K562 (cell line): ENCODE measurements at places on chromosomes 12 and 14.
A peak's percentile ranks its signal among the peaks of the same experiment; 100 is the strongest.

GRCh38 chr12:119714614-119715267 lies 46.8 kb downstream of the PRKAB1 start:
- DNase-seq: no peak

DNA sequence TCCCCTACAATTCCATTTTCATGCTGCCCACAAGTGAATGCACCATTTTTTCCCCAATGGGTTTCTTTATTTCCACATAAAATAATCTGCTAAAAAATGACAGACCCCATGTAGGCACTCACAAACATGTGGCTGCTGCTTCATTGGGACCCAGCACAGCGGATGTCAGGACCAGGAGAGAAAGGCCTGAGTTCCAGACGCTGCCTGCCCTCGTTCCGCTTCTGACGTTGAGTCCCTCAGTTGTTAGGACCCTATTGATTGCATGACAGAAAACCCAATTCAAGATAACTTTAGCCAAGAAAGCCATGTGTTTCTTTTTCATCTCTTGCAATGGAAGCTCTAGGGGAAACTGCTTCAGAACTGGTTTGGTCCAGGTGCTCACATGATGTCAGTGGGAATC lies 34.6 kb downstream of the ADGRD1 start:
- DNase-seq: no peak

DNA sequence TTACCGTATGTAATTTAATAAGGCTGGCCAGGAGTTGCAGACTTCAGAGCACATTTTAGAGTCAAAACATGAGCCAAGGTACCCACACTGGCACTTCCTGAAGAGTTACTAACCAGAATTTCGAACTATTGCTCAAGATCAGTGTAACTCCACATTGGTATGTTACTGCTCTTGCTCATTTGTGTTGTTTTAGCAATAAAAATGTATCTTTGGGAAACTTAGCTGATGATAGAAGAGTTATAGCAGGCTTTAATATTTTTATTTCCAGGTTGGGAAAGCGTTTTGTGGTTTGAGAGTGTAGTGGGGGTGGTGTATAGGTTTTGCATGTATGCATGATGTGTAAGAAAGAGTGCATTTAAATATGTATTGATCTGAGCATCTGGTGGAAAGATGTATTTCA lies 96.6 kb downstream of the SCN8A start:
- DNase-seq: no peak

- DNase-seq: peak; percentile 41
These were observed 9.3 kb upstream of the ESR2 start for GRCh38 chr14:64303471-64303917.

DNA sequence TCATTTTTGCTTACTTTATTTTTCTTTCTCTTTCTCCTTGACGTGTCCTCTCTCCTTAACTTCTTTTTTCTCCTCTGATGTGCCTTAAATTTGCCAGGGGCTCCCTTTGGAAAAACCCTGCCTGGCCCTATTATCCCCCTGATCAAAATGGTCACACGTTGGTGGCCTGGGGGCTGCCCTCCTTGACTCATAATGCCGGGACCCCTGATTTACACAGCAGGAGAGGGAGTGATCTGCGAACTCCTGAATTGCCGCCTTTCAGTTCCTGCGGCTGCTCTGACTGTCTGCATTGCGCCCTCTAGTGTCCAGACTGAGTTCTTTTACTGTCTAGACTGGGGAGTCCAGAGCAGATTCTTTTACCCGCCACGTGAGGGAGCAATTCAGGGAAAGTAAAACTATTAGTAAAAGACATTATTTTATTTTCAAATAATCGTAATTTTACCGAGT lies 44.8 kb upstream of the GZMB start:
- DNase-seq: peak; percentile 87

DNA sequence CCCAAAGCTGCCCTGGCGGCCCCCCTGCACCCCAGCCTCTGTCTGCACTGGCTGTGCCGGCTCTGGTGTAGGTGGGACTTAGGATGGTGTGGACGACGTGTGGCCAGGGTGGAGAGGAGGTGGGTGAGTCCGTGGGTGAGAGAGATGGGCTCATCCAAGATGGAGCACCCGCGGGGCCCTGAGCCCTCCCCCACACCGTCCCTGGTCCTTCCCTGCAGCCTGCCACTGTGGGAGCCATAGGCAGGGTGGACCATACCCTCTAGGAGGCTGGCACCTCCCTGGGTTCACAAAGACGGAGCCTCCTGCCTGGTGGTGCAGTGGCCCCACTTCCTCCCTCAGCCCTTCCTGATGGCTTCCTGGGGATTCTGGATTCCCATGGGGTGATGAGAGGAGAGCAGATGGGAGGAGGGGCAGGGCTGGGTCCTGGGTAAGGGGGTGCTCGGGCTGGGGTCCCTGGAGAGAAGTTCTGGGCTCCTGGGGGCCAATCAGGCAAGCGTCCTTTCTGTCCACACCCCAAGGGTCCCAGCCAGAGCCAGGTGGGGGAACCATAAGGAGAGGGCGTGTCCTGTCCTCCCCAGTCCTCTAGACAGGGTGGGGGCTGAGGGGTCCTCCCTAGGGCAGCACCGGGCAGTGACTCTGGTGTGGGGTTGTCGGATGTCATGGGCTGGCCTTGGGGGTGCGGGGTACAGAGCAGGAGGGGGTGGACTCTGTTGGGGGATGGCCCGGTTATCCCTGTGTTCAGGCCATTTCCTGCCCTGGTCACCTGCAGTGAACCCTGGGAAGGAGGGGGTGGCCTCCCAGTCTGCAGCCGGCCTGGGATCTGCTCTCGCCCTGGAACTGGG lies 384.8 kb downstream of the TMEM121 start:
- no peak for DNase-seq

DNA sequence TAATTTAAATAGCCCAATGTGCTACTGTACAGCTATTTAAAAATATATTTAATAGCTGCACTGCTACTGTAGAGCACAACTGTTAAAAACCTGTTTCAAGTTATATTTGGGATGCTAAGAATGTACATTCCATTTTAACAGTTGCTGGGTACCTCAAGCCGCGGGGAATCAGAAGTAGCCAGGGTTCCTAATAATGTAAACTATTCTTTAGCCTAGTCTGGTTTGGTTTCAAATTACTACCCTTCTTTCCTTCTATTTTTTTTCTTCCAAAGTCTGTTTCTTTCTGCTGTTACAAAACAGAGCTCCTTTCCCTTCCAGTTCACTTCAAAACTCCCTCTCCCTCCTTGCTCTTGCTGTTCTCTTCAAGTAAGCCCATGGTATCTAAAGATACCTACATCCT lies 21.3 kb downstream of the SCAF11 start:
- no peak for DNase-seq

DNA sequence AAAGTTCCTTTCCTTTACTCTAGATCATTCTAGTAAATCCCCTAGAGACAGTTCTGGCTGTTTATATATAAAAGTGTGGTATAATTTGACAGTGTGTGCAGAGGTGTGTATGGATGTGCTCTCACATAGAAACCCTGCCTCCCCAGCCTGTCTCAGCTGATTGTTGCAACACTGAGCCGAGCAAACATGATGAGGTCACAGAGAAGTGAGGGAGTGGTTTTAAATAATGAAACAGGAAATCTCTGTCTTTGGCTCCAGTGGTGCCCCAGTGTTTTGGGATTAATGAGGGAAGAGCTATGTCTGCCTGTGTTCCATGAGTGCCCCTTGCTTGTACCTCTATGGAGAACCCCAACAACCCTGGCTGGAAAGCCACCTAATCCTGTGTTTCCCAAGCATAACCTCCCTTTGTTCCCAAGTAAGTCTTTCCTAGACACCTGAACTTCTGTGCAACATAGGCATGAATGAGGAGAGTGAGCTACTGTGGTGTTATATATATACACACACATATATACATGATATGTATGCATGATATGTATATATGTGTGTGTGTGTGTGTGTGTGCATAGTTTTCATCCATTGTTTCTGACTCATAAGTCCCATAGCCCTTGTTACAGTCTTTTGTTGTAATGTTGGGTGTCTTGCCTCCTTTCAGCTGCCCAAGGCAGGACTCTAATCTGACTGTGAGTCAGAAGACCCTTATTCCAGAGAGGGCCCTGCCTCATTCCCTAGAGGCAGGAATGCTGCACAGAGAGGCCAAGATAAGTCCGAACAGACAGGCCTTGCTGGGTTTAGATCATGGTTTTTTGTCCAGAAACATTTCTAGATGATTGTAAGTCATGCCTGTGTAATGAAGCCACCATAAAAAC lies 18.0 kb downstream of the TRAF3 start:
- DNase-seq: peak; percentile 26

DNA sequence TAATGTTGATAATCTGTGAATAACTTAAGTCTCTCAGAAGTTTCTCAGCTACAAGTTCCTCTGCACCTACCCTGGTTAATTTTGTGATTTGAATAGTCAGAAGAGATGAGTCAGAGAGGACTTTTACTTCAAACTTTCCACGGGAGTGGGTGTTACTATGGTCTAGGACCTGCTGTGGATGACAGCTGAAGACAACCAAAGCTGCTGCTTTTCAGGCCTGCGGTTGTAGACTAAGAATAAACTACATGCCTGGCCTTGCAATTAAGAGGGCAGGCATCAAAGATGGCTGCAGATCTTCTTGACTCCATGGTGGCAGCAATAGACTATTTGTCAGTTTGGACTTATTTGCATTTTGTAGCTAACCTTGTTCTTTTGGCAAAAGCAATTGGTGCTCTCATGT lies 227.1 kb upstream of the KRR1 start:
- DNase-seq: no peak

DNA sequence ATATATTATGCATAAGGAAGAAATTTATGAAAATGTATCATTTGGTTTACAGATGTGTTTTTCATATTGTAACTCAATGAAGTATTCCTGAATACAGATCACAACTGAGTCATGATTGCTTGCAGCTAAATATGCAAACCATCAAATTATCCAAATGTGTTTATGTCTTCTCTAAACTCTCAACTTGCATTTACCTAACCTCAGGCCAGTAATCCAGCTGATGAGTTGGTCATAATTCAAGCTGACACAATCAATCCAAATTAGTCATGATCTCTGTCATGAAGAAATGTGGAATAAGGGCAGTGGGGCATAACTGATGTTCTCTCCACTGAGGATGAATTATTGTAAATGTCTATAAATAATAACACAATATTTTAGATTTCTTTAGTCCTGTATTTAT lies 104.8 kb upstream of the CNTN1 start:
- DNase-seq: no peak

DNA sequence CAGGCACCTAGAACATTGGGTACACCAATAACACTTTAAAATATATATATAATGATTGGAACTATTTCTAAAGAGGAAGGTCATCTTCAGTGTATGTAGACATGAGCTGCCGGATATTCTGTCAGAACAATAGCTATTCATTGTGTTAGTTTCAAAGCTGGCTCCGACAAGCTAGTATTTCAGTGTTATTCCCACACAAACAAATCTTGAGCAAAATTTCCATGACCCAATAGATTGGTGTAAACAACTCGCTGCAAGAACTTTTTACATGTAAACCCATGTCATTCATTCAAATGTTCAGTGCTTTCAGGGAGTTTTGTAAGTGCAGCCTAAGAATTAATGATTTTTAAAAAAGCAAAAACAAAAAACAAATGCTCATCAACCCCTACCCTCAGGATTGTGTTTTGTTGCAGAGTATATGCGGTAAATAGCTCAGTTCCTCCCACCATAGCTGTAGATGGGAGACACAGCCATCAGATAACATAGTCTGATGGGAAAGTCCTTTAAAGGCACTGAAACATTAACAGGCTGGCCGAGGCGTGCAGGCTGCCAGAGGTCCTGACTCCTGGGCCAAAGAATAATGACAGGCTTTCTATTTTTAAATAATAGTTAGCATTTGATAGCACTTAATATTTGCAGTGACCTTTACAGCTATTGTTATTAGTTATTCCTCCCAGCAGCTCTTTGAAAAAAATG lies 150.3 kb upstream of the ARHGAP5 start:
- DNase-seq: no peak

GRCh38 chr12:5945071-5946008 lies at the start of gene ANO2:
Gene ANO2, minus strand, starts transcription at chr12:5945259. Its CDS starts 42 bp downstream, at chr12:5945217.
- DNase-seq: no peak

- no peak for DNase-seq
These were observed 13.1 kb downstream of the DYNC1H1 start for GRCh38 chr14:101977311-101978071.

DNA sequence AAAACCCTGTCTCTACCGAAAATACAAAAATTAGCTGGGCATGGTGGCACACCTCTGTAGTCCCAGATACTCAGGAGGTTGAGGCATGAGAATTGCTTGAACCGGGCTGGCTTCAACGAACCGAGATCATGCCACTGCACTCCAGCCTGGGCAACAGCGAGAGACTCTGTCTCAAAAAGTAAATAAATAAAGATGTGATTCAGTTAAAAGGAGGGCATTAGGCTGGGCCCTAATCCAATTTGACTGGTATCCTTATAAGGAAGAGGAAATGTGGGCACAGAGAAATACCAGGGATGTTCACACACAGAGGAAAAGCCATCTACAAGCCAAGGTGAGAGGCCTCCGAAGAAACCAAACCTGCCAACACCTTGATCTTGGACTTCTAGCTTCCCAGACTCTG lies 10.1 kb upstream of the DCAF4 start:
- no peak for DNase-seq

DNA sequence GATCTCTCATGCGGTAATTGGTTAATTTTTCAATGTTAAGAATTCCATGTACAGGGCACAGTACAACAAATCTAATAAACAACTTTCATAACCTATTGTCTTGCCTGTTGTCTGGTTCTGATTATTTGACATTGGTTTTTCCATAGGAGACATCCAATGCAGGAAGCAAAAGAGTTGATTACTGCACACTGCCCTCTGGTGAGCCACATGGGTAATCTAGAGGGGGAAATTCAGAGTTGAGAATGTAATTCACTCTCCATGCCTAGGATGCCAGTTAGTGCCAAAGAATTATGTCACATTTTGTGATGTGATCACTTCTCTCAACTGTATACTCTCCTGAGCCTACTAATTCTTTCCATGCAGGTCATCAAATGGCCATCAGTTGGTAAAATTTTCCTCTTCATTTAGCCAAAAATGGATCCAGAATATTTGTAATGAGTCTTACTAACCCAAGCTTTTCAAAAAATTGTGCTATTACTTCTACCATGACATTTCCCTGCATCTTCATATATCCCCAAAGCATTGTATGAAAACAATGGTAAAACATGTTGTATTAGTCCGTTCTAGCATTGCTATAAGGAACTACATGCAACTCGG lies 17.7 kb upstream of the CCDC91 start:
- DNase-seq: peak; percentile 69

DNA sequence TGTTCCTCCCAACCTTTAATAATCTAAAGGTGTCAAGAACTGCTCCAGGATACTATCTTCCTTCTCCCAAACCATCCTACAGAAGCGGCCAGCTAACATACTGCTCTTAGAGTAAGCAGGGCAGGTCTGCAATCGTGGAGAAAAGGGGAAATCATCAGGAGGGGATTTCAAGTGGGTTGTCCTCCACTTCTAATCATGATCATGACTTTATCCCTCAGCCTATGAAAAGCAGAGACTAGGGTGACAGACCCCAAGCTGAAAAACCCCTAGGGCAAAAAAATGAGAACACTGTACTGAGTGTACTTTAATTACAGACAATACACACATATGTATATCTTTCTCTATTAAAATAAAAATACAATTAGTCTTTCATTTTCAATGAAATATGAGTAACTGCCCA lies 13.9 kb downstream of the DUSP16 start:
- DNase-seq: no peak

- DNase-seq: no peak
These were observed 33.7 kb upstream of the PAX9 start for GRCh38 chr14:36627981-36628380.

GRCh38 chr12:89948271-89949175 lies 239.9 kb upstream of the ATP2B1 start:
- DNase-seq: no peak

- DNase-seq: no peak
These were observed 62.5 kb downstream of the MAPKAPK5 start for GRCh38 chr12:111904446-111904975.
